ENCODE measurements at places on chromosomes 3 and 15.

DNA sequence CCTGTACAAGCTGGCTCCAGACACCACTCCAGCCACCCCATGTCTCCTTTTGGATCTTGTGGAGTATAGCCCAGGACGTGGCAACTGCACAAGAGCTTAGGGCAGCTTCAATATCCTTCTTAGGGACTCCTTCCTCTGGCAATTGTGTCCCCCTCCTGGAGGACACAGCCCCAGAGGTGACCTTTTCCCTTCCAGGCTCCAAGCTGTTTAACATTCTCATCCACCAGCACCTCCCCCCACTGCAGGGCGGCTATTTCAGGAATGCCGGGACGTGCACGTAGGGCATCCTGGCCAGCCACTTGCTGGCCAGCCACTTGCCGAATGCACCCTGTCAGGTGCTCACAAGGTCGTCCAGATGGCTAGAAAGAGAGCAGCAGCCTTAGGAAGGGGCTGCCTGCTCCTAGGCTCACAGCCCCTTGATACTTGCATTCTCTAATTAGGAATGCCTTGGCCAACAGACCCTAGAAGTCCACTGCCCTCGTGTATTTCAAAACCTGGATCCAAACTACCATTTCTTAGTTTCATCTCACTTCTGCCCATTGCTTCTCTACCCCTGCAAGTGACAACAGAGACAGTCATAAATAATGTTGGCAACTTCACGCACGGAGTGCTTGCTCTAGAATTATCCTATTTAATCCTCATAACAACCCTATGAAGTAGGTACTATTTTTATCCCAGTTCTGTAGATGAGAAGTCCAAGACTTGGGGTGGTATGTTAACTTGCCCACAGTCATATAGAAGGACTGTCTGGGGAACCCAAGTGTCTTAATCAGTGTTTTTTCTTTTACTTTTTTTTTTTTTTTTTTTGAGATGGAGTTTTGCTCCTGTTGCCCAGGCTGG, 24.5 kb upstream of the IDH2 start:
- DNase-seq = no peak

- DNase-seq = no peak
Measured at GRCh38 chr3:191889756-191890155, 428.8 kb downstream of the PYDC2 start.

- no peak for DNase-seq
Measured at GRCh38 chr3:31709526-31709925, 176.8 kb downstream of the STT3B start.

DNA sequence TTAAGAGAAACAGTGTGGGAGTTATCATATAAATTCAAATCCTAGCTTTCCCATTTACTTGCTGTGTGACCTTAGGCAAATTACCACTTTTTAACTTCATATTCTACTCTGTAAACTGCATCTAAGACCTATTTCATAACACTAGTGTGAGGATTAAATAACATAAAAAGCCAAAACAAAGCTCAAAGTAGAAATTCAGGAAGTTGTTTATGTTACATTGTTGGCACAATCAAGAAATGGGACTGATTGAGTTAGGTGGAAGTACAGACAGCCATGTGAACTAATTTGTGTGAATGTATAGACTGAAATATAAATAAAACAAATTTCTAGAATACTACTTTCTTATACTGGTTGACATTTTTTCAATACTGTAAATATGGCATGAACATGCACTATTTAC, 131.7 kb downstream of the STAG1 start:
- DNase-seq = no peak

GRCh38 chr15:69489073-69489571, 36.5 kb downstream of the RPLP1 start:
- no peak for DNase-seq

DNA sequence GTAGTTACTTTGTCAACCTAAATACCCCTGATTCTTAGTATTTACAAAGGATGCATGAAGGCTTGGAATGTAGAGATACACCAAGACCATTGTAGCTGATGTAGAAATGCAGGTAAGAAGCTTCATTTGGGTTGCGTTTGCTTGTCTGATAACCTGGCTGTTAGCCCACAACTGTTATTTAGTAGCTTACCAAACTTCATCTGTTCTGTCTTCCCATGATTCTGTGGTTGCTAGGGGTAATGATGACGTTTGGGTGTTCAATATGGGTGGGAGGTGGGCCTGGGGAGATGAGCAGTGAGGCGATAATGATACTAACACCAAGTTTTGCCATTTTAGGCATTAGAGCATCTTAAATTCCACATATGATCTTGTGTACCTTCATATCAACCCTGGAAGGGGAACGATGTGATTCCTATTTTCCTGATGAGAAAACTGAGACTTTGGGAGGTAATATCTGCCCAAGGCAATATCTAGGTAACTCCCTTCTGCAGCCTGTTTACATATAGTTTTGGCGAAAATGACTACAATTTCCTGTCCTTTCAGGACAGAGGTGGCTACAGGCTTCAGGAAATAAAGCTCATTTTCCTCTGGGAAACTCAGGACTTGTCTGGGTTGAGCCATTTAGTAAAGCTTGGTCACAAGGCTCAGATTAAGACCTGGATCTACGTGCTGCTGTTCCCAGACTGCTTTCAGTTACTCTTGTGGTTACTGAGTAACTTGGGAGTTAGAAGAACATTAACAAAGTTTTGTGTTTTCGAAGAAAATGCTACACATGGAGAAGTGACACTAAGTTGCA, 26.8 kb downstream of the FNDC3B start:
- DNase-seq = no peak

- peak; percentile 67 for DNase-seq
Measured at GRCh38 chr3:25831578-25831977, 41.7 kb downstream of the OXSM start.

DNA sequence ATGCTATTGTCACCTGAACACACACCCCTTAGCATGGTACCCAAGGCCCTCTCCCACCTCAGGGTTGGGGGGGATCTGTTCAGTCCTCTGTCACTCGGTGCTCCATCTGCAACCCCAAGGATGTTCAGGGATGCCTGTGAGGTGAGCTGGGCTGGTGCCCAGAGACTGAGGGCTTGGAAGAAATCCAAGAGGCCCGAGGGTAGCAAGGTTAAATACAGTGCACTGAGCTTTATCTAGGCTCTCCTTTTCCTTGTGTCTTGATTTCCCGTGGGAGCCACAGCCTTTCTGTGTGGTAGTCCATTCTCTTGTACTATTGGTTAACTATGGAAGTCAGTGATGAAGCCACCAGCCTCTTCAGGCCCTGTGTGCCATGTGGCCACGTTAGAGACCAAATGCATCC, 18.7 kb upstream of the WNT5A start:
- no peak for DNase-seq

GRCh38 chr3:38118421-38119247, 18.3 kb downstream of the ACAA1 start:
- no peak for DNase-seq

DNA sequence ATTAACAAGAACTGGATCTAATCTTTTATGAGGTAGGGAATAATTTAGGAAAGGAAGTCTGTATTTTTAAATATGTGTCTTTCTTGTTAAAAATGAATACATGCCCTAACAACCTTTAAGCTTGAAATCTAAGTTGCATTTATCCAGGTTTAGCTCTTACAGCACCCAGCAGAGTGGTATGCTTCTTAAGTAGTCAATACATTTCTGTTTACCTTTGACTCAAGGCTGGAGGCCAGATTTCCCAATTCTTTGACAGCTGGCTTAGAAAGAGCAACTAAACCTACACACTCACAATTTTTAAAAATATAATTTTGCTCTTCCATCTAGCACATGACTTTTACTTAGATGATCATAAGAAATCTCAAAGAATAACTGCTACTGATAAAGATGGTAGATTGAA, 148.9 kb downstream of the DPH6 start:
- no peak for DNase-seq

DNA sequence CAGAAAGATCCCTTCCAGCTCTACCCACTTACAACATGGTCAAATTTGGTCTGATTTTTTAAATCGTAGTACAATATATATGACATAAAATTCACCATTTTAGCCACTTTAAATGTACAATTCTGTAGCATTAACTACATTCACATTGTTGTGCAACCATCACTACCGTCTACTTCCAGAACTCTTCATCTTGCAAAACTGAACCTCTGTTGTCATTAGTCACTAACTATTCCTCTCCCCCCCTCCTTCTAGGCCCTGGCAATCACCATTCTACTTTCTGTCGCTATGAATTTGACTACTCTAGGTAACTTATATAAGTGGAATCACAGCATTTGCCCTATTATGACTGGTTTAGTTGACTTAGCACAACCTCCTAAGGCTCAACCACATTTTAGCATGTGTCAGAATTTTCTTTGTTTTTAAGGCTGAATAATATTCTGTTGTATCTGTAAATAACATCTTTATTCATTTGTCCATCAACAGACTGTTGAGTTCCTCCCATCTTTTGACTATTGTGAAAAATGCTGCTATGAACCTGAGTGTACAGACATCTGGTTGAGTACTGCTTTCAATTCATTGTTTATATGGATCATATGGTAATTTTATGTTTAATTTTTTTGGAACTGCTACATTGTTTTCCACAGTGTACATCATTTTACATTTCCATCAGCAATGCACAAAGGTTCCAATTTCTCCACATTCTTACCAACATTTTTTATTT, 35.5 kb upstream of the CCR2 start:
- DNase-seq = no peak

DNA sequence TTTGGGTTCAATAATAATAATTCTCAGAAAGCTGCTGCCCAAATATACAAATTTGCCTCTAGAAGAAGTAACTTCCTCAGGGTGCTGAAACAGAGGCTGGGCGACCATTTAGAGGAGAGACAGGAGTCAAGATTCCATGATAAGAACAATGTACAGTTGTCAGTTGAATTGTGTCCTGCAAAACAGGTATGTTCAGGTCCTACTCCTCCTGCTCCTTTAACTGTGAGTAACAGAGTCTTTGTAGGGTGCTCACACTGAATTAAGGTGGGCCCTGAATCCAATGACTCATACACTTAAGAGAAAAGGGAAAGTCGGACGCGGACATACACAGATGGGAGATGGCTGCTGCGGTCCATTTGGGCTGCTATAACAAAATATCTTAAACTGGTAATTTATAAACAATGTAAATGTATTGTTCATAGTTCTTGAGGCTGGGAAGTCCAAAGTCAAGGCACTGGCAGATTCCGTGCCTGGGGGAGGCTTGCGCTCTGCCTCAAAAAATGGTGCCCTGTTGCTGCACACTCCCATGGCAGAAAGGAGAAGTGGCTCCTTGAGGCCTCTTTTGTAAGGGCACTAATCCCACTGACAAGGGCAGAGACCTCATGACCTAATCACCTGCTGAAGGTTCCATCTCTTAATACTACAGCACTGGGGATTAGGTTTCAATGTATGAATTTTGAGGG, 55.1 kb downstream of the MB21D2 start:
- DNase-seq = no peak

DNA sequence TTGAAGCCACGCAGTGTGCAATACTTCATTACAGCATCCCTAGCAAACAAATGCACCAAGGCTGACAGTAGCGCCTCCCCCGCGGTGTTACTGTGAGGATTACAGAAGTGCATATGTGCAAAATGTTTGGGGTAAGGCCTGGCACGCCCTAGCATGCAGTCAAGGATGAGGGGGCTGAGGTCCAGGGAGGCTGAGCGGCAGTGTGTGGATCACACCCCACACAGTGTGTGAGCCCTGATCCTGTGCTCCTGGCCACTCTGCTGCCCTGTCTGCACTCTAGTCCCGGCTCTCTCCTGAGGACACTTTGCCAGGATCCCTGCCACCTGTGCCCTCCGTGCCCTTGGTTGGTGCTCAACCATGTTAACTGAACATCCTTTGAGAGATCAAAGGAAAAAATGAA, 71.3 kb downstream of the WNT7A start:
- no peak for DNase-seq

- no peak for DNase-seq
Measured at GRCh38 chr15:62498712-62499111, 333.6 kb upstream of the C2CD4B start.

- no peak for DNase-seq
Measured at GRCh38 chr3:10506696-10507095, 1.3 kb upstream of the ATP2B2 start.

DNA sequence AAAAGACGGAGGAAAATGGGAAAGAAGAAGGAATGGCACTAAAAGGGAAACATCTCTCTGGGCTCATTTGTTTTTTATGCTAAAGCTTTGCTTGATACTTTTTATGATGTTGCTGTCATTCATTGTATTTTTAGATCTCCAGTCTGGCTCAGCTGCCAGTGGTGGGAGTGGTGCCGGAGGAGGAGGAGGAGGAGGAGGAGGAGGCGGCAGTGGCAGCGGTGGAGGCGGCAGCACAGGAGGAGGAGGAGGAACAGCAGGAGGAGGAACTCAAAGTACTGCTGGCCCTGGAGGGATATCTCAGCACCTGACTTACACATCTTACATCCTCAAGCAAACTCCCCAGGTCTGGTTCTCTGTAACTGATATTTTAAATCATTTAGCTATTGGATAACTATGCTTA, 49.6 kb downstream of the MAP6D1 start:
- no peak for DNase-seq

DNA sequence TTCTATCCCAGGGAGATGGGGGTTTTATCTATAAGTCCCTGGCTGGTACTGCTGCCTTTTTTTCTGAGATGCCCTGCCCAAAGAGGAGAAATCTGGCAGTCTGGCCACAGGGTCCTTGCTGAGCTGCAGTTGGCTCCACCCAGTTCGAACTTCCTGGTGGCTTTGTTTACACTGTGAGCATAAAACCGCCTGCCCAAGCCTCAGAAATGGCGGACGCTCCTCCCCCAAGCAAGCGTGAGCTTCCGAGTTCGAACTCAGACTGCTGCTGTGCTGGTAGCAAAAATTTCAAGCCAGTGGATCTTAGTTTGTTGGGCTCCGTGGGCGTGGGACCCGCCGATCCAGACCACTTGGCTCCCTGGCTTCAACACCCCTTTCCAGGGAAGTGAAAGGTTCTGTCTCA, 126.8 kb upstream of the SUCLG2 start:
- no peak for DNase-seq

DNA sequence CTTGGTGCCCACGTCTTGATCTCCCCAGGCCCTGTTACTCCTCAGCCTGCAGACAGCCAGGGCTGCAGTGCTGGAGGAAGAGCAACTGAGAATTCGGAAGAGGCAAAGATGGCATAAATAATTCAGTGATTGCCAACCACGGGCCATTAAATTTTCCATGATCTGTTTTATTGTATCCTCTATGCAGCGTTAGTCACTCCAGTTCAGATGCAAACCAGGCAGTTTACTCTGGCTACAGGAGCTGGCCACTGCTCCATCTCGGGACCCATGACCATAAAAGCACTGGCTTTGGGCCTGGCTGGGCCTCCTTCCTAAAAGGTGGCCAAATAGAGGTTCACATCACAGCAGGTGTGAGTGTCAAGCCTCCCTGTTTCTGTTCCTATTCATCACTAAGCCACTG, 137.6 kb upstream of the TLE3 start:
- no peak for DNase-seq

Measured in HAP-1 (cell line).